IMR-90 (cell line): ENCODE measurements at places on chromosomes 6 and 20. TPM values are rescaled to one million over a fixed set of nuclear protein-coding genes. Genes with fewer than 3 reads are reported as not detected.

- no peak for DNase-seq
Observed at GRCh38 chr20:58898629-58899408, 46.3 kb downstream of the GNAS start.

DNA sequence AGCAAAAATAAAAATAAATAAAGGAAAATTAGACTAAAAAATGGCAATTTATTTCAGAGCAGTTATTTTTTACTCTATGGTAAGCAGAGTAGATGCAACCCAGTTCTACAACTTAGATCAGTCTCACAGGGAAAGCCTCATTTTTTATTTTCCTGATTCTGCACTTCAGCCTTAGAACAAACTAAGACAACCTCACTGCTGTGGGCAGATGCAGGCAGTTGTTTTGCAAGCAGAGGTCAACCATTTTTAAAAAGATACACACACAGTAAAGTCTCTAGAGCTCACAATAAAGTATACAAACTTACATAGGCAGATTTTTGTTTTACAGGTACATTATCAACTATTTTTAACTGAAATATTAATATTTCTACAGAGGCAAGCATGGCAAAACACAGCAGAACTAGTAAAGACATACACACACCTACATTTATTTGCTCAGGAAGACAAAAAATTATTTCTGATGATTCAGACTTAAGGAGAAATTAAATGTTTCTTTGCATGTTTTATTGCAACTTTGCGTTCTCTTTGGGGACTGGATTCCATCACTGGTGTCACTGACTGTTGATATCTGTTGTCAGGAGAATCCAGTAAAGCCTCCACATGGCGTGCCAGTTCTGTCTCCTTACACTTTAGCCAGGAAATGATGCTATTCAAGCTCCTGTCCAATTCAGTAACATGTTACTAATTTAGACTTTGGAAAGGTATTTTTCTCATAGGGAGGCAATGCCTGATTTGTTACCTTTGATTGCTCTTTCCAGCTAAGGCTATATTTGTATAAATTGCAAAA lies 102.7 kb downstream of the TRDN start:
- DNase-seq: no peak

The MACROD2 gene
- 0.28 TPM in 1 of 2 replicates, not detected in the other for total RNA-seq

DNA sequence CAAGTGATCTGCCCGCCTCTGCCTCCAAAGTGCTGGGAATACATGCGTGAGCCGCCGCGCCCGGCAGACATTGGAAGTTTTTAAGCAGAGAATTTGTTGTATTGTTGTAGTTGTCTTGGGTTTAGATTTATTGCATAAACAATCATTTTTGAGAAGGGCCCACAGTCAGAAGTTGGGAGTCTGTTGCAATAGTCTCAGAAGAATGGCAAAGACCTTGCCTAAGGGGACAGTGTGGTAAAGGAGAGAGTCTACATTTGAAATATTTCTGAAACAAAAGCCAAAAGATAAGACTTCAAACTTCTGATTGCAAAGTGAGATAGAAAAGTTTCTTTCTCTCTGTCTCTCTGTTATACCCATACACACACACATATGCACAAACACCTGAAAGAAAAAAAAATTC lies 22.5 kb downstream of the HFE start:
- no peak for DNase-seq

GRCh38 chr6:66896415-66896814 lies 1189.4 kb upstream of the EYS start:
- DNase-seq: no peak

DNA sequence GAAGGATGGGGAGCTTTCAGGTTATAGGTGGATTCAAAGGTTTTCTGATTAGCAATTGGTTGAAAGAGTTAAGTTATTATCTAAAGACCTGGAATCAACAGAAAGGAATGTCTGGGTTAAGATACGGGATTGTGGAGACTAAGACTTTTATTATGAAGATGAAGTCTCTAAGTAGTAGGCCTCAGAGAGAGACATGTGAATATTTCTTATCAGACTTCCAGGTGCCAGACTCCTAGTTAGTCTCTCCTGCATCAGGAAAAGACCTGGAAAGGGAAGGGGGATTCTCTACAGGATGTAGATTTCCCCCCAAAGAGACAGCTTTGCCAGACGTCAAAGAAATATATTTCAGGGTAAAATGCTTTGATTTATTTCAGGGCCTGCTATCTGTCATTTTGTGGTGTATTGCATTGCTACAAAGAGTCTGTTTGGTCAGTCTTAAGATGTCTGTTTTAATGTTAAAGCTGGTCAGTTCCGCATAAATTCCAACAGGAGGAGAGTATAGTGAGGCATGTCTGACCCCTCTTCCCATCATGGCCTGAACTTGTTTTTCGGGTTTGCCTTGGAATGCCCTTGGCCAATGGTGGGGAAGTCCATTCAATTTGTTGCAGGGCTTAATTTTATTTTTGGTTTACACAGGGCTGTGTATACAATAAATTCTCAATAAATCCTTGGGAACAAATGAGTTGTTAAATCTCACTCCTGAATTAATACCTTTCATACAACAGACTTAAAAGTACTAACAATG lies 103.4 kb upstream of the RALGAPA2 start:
- DNase-seq: no peak

DNA sequence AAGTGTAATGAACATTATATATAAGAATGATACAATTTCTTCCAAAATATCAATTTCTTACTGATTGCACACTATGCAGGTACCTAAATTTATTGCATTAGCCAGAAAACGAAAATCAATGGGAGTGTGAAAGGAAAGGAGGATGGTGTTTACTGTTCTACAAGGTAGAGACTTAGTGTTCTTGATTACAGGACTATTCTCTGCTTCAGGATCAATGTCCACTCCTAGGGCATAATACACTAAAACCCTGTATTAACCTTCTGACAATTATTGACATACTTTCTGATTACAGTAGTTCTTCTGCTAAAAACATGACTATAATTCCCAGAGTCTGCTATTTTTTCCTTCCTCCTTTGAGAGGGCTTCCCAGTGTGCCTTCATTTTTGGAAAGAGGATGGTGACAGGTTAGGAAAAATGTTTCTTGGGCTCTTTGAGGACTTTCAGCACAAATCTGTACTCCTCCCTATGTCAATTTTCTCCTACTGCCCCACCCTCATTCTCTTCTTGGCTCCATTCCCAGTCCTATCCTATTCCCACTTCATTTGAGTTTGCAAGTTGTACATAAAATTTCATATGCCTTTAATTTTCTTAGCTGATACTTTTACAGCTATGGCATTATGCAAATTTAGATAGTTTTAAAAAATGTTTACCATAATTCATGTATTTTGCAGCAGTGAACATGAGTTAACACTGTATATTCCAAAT lies 278.9 kb downstream of the CENPW start:
- no peak for DNase-seq

The ESF1 gene
- 2.7 and 5.3 TPM in 2 replicates for total RNA-seq

- peak; percentile 59 for DNase-seq
Observed at GRCh38 chr6:115570331-115570730, 490.4 kb downstream of the FRK start.

- DNase-seq: peak; percentile 96
Observed at GRCh38 chr6:37134036-37134395, 35.9 kb upstream of the PIM1 start.

The MRPL18 gene
- total RNA-seq: 53.4 and 70.5 TPM in 2 replicates
